ENCODE measurements at places on chromosomes 5 and 9.

DNA sequence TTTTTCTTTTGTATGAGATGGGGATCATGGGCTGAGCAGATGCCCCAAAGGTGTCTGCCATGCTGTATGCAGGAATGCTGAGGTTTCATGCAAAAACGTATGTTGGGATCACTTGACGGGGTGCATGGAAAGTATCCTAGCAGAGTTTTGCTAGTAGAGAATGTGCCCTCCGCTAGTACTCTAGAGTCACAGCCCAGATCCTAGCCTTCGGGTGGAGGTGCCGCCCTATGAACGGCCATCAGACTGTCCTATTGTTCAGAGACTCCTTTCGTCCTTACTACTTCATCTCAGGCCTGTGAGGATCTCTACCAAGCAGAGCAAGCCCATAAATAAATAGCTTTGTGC lies 69.6 kb upstream of the SPATA31E1 start:
- DNase-seq = no peak

DNA sequence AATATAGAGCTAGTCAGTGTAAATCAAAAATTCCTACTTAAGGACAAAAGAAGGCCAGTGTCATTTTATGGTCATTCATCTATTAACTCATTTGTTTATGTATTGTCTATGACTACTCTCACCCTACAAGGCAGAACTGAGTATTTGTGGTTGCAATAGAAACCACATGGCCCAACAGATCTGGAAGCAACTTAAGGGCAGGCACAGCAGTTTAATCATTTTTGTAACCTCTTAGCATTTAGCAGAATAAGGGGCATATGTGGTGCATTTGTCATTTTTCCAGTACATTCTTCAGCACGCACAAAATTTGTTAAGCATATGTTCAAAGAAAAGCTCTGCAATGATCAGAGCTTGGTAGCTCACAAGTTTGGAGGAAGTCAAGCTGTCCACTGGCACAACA lies 1.1 kb downstream of the FKBP15 start:
- DNase-seq = no peak

DNA sequence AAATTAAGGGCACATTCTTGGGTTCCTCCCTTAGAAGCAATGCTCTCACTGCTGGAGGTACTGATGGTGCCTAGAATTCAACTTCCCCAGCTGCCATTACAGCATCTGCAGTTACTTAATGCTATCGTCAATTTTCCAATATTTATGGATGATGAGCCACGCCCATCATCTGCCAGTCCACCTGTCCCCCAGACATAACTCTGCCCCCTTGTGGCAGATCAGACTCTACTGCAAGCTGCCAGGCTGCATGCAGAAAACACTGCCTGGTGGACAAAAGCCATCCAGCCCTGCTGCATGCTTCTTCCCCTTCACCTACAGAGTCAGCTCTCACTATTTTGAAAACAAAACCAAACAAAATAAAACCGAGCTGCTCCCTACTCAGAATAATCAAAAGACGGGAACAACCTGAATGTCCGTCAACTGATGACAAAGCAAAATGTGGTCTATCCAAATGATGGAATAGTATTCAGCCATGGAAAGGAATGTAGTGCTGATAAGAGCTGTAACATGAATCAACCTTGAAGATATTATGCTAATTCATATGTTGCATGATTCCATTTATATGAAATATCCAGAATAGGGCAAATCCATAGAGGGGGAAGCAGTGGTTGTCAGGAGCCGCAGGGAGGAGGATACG lies 66.4 kb downstream of the RETREG1 start:
- DNase-seq = no peak

DNA sequence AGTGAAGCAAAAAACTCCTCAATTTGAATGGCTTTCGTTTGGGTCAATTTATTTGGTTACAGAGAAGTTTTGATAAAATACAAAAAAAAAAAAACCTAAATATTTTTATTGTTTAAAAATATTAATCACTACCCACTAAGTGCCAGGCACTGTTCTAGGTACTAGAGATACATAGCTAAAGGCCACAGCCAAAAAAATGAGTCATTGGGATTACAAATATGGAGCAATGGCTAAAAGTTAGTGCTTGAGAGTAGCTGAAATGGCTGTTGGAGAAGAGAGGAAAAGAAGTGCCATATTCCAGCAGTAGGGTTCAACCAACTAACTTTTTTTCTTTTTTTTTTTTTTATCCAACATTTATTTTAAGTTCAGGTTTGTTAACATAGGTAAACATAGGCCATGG lies 130.1 kb upstream of the PTGER4 start:
- DNase-seq = no peak

- DNase-seq = no peak
Measured at GRCh38 chr9:15867334-15867733, 314.5 kb downstream of the CCDC171 start.

DNA sequence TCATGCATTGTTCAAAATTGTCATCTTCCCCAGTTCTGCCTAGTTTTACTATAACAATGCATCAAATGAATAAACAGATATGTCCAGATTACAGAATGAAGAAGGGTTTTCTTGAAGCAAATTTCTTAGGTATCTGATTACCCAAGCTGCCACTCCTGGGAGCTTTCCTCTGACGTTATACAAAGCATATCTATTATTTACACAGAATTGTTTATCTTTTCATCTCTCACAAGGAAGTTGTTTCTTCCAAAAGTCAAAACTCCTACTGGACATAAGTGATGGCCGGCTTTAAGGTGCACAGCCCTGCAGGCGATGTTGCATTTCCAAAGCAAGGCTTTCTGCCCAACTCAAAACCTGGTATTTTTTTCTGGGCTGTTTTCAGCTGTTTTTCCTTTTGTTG lies 73.4 kb upstream of the ANKH start:
- no peak for DNase-seq

All from NCI-H1092 (cell line).